Occipital lobe (tissue), 3 donors: ENCODE measurements at places on chromosomes 13 and 19. TPM values are rescaled to one million over a fixed set of nuclear protein-coding genes. Genes with fewer than 3 reads are reported as not detected.

SPTBN4 gene
- total RNA-seq = 27.5 TPM

MBD3L2 gene
- total RNA-seq = not detected

FFAR1 gene
- total RNA-seq = not detected

DCT gene
- total RNA-seq = 0.47 TPM

TTC9B gene
- total RNA-seq = 59.0 TPM

OVOL3 gene
- not detected for total RNA-seq

WASF3 gene
- total RNA-seq = 22.1 TPM

ZNF320 gene
- total RNA-seq = 22.6 TPM

TSSK6 gene
- 1.2 TPM for total RNA-seq

LRRC63 gene
- total RNA-seq = 2.0 TPM

KLK10 gene
- not detected for total RNA-seq

ADPRHL1 gene
- 0.62 TPM for total RNA-seq

ZNF431 gene
- total RNA-seq = 24.6 TPM

ANKRD24 gene
- total RNA-seq = 16.4 TPM

ISYNA1 gene
- 95.1 TPM for total RNA-seq

SIGLECL1 gene
- total RNA-seq = not detected

PPAN gene
- 18.1 TPM for total RNA-seq

PEAK3 gene
- not detected for total RNA-seq

EID2B gene
- 18.9 TPM for total RNA-seq
